ENCODE measurements at places on chromosomes 5 and 9.

DNA sequence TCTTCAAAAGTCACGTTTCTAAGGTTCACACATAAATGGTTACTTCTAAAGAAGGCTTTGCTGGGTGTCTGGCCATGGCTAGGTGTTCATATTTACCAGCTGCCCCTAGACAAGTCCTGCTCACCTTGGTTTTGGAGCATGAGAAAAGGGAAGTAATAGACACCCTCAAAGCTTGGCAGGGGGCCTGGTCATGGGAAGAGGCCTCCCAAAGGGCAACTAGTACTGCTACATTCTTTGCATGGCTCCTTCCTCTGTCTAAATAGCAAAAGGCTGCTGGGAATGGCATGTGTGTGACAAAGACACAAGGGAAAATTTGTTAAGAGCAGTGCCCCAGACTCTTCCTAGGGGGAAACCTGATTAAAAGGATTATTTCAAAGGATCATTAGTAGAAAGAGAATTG lies 93.4 kb downstream of the NRG2 start:
- peak; percentile 7 for DNase-seq

GRCh38 chr5:103744159-103744558 lies 181.6 kb upstream of the NUDT12 start:
- no peak for DNase-seq

- no peak for DNase-seq
Observed at GRCh38 chr9:131162886-131163285, 37.5 kb downstream of the NUP214 start.

GRCh38 chr5:45277860-45278259 lies 418.3 kb downstream of the HCN1 start:
- DNase-seq, result no peak

Measured in AG20443 (cell line).